ENCODE measurements at places on chromosomes 13 and 19.
A peak's percentile ranks its signal among the peaks of the same experiment; 100 is the strongest.

DNA sequence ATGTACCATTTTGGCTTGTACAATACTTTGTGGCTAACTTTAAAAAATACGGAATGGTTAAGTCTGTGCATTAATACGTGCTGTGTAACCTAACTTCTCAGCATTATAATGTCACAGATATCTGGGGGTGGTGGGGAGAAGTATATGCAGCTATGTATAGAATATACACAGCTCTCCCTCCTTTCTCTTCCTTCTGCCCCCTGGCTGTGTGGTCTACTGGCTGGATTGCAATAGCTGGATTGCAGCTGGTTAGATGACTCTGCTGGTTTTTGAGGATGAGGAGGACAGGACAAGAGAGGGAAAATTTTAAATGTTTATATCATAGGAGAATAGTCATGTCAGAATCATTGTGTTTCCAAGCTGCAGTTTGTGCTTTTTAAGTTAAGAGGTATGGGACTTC lies 9.7 kb downstream of the RNASEH2B start:
- DNase-seq = no peak

GRCh38 chr19:5340637-5341447 lies at the start of gene PTPRS:
PTPRS (minus strand) TSS chr19:5340812; CDS start chr19:5286140, 54,672 bp downstream.
- DNase-seq = peak; percentile 44

DNA sequence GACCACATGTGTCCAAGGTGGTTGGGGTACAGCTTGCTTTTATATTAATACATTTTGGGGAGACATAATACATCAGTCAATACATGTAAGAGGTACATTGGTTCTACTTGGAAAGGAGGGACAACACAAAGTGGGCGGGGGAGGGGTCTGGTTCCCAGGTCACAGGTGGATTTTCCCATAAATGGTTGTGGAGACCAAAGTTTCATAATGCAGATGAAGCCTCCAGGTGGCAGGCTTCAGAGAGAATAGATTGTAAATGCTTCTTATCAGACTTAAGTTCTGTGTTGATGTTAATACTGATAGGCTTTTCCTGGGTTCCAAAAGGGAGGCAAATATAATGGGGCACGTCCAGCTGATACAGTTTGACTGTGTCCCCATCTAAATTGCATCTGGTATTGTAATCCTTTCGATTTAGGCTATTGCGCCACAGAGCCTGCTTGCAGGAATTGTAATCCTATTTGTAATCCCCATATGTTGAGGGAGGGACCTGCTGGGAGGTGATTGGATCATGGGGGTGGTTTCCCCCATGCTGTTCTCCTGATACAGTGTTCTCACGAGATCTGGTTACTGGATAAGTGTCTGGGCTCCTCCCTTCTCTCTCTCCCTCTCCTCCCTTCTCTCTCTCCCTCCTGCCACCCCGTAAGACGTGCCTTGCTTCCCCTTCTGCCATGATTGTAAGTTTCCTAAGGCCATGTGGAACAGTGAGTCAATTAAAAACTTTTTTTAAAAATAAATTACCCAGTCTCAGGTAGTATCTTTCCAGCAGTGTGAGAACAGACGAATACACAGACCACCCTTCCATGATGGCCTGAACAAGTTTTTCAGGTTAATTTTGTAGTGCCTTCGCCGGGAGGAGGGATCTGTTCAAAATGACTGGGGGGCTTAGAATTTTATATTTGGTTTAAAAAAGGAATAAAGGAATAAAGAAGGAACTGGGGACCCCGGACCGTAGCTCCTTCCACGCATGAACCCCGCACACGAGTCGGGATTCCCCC lies 44.9 kb downstream of the ZNF823 start:
- no peak for DNase-seq

DNA sequence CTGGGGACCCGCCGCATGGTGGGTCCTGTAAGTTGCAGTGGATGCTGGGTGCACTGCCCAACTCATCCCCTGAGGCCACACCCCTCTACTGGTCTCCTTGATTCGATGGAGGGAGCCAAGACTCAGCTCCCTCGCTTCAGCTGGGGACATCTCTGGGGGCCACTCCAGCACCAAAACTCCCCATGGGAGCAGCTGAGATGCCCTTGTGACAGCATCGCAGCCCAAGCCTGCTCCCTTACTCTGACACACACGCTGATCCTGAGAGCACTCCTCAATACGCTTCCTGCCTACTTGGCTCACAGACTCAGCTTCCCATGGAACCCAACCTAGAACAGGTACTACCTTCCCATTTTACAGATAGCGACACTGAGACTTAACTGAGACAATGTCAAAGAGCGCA lies 56.2 kb downstream of the PEPD start:
- DNase-seq = no peak

DNA sequence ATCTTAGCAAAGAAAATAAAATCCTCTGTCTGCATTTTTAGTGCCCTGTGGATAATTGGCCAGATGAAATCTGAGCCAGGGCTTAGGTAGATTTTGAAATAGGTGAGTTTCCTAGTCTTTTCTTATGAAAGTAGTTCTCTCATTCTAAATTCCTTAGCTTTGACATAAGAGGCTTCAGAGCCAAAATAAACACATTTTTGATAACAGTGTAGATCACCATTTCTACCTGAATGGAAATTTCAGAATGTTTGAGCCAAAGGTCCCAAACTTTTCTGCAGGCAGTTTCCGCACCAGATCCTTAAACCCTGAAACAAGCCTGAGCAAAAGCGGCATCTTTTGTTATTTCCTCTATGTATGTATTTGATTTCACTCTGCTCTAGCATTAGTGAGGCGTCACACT lies 551.2 kb downstream of the EFNB2 start:
- no peak for DNase-seq

GRCh38 chr19:35764432-35765315 lies 6.7 kb downstream of the PROSER3 start:
- DNase-seq = no peak

- DNase-seq = no peak
Observed at GRCh38 chr13:111469916-111470506, 149.6 kb downstream of the TEX29 start.

- no peak for DNase-seq
Observed at GRCh38 chr13:65168026-65168425, 2062.1 kb downstream of the PCDH9 start.

GRCh38 chr19:45307361-45307760 lies 15.3 kb downstream of the CKM start:
- no peak for DNase-seq

GRCh38 chr13:58782736-58783135 lies 1151.2 kb downstream of the PCDH17 start:
- DNase-seq = no peak

- no peak for DNase-seq
Observed at GRCh38 chr19:29809795-29810503, 1.8 kb upstream of the CCNE1 start.

- DNase-seq = no peak
Observed at GRCh38 chr13:79829880-79830279, 348.9 kb downstream of the NDFIP2 start.

DNA sequence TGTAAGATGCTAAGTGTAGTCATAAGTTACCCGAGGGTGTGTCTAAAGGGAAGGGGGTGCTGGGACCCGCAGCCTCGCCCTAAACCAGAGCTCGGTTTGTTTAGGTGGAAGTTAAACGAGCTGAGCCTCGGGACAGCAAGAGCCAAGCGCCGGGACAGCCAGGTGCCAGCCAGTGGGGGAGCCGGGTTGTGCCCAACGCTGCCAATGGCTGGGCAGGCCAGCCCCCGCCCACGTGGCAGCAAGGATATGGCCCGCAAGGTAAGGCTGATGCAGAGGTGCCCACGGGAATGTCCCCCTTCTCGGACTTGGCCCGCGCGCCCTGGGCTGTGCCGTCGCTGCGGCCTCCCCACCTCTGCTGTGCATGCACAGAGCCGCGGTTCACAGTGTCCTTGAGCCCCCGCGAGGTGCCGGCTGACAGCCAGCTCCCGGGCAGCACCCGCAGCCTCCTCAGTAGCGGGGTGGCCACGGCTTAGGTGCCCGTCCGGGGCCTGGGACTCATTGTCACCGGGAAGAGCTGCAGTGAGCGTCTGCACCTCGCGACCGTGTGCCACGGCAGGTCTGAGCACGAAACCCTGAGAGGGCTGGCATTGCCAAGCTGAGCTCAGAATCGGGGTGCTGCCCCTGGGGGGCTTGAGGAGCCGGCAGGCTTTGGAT lies 9.3 kb upstream of the RPS15 start:
- no peak for DNase-seq

DNA sequence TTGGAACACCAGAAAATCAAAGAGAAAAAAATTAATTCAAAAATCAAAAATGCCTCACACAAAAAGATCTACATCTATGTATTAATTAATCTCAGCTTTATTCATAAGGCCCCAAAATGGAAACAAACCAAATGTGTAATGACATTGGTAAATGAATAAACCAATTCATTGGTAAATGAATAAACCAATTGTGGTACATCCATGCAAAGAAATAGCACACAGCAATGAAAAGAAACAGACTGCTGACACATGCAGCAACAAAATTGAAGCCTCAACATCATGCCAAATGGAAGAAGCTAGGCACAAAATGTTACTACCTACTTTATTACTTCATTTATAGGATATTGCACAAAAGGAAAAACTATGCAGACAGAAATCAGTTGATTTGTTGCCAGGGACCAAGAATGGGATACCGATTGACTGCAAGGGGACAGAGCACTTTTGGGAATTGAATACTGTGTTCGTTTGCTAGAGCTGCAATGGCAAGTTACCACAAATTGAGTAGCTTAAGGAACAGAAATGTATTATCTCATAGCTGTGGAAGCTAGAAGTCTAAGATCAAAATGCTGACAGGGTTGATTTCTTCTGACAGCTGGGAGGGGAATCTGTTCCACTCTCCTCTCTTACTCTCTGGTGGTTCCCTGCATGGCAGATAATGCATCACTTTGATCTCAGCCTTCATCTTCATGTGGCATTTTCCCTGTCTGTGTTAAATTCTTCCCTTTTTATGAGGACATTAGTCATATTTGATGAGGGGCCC lies 252.8 kb downstream of the RFC3 start:
- DNase-seq = no peak

DNA sequence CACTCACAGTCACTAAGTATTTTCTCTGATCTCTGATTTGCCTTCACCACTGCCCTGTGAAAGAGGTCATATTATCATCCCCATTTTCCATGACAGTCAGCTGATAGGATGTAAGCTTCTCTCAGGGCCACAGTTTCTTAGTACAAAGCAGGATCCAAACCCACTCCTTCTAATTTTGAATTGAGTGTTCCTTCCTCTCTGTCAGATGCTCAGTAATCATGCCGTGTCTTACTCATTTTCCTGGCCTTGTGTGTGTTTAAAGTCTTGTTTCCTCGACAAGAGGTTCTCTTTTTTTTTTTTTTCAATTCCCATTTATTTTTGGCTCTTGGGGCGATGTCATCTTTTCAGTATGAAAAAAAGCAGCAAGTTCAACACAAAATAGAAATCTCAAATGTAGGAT lies 72.3 kb downstream of the NAA16 start:
- no peak for DNase-seq

DNA sequence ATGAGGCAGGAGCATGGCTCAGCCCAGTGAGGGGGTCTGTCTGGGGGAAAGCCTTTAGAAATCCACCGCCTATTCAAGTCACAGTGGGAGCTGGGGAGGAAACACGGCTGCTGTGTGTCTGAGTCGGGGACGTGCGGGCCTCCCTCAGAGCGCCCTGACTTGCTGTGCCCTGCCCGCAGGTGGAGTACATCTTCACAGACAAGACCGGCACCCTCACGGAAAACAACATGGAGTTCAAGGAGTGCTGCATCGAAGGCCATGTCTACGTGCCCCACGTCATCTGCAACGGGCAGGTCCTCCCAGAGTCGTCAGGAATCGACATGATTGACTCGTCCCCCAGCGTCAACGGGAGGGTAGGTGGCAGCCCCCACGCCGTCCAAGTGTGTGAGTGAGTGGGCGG lies 137.8 kb upstream of the MCF2L start:
- no peak for DNase-seq

GRCh38 chr13:35388441-35389355 lies 87.8 kb downstream of the MAB21L1 start:
- DNase-seq = no peak

- no peak for DNase-seq
Observed at GRCh38 chr19:19461306-19461670, 54.1 kb downstream of the TSSK6 start.

GRCh38 chr13:55199134-55199533 lies 1941.6 kb upstream of the PRR20A start:
- DNase-seq = no peak

DNA sequence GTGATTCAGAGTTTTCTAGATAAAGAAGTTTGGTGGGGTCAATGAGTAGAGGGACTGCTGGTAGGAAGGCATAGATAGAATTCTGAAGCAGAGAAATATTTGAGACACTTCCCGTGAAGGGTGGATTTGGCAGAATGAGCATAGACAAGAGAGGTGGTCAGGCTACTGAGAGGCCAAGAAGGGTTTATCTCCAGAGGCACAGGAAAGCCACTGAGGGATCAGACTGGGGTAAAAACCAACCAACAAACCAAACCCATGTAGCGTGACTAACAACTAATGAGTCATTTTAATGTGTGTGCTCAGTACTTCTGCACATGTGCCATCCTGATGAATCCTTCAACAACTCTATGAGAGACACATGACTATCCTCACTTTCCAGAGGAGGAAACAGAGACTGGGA lies 60.0 kb upstream of the SERP2 start:
- no peak for DNase-seq

Measured in stimulated activated CD4-positive, alpha-beta T cell treated with anti-CD3 and anti-CD28 coated beads, Interleukin-15, amount 100 ng/mL, for 1 hour (primary cell).